ENCODE measurements at places on chromosomes 12 and 14. TPM values are rescaled to one million over a fixed set of nuclear protein-coding genes. Genes with fewer than 3 reads are reported as not detected.

- DNase-seq = no peak
- H3K27me3 ChIP-seq = no peaks in the 10 kb centered on the region
- H3K27ac ChIP-seq = no peak overlapping the region
- H3K4me3 ChIP-seq = no peak overlapping the region
- no peaks in the 10 kb centered on the region for H3K36me3 ChIP-seq
These were observed 212.3 kb upstream of the GARIN6 start for GRCh38 chr12:99435095-99435791.

GRCh38 chr12:99200711-99201384 lies 446.7 kb upstream of the GARIN6 start:
- H3K27ac ChIP-seq = no peak overlapping the region
- H3K27me3 ChIP-seq = no peaks in the 10 kb centered on the region
- H3K36me3 ChIP-seq = peaks cover 4% of the 10 kb centered on the region

DNA sequence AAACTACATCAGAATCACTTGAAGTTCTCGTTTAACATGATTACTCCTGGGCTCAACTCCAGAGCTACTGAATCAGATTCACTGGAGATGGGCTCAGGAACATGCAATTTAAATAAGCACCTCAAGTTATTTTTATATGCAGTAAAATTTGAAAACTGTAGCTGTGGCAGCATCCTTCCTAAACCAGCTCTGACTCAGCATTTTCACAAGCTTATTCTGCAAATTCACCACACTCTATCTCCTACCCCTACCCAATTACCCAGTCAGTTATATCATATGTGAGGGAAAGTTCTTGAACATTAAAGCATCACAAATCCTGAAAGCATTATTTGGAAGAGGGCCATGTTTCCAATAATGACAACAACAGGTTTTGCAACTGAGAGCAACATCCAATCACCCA lies 24.2 kb upstream of the LRRC9 start:
- DNase-seq = no peak
- H3K4me1 ChIP-seq = no peaks in the 10 kb centered on the region
- H3K36me3 ChIP-seq = no peaks in the 10 kb centered on the region

DNA sequence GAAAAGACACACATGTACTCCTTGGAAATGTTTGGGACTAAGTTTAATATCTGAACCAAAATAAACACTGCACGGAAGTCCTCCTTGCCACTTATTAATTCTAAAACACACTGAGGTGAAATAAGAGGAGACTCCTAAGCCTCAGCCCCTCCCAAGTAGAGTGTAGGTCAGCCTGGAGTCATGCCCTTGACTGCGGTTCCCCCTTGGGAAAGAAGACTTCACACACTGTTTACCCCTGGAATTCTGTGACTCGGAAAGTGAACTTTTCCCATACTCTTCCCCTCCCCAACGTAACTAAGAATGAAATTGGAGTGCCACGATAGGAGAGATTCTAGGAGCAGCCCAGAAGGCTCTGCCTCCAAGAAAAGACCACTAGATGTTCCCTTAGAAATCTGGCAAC lies 8.6 kb upstream of the TFCP2 start:
- H3K36me3 ChIP-seq = no peaks in the 10 kb centered on the region
- H3K27me3 ChIP-seq = no peaks in the 10 kb centered on the region
- no peak overlapping the region for H3K4me3 ChIP-seq
- no peak for DNase-seq

DNA sequence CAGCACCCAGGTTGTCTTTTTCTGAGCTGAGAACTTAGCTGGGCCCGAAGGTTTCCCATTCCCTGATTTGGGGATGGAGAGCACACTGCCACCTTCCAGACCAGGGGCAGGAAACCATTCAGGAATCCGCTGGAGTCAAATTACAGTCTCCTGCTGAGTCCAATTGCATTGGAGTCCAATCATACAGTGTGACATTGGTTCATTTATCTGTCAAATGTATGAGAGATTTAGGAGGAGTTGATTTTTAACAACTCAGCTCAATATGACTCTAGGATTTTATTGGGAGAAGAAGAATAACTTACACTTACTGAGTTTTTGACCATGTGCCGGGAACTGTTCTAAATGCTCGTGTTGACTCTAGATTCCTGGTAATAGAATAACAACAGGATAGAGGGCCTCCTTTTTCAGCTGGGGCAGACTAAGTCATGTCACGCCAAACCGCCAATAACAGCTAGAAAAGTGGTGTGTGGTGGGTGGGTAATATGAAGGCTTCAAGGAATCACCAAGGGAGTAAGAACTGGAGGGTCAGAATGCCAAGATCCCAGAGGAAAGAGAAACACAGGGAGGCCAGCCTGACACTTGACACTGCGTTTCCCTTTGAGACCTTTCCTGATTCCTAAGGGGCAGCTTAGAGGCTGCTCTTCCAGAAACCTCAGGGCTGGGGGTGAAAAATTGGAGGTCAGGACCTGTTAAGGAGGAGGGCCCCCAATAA lies 11.5 kb downstream of the SYNDIG1L start:
- H3K27ac ChIP-seq = no peak overlapping the region
- no peaks in the 10 kb centered on the region for H3K27me3 ChIP-seq
- H3K4me3 ChIP-seq = 0 out of 3 replicates have a peak overlapping the region, but pooled peaks have one; percentile 5
- H3K36me3 ChIP-seq = no peaks in the 10 kb centered on the region
- H3K4me1 ChIP-seq = peaks cover 5% of the 10 kb centered on the region

Gene GYS2
- not detected for total RNA-seq

GRCh38 chr14:51331486-51332367 lies 91.7 kb downstream of the TMX1 start:
- DNase-seq = no peak
- no peak overlapping the region for H3K4me3 ChIP-seq
- H3K36me3 ChIP-seq = no peaks in the 10 kb centered on the region
- H3K4me1 ChIP-seq = no peaks in the 10 kb centered on the region

- no peak overlapping the region for H3K4me3 ChIP-seq
- peak; percentile 38 for DNase-seq
- no peak overlapping the region for H3K27ac ChIP-seq
- H3K27me3 ChIP-seq = no peaks in the 10 kb centered on the region
- H3K36me3 ChIP-seq = no peaks in the 10 kb centered on the region
These were observed 196.6 kb downstream of the EGLN3 start for GRCh38 chr14:33754261-33754660.
